ENCODE measurements at places on chromosomes 1 and 21.

- no peak for DNase-seq
These were observed 25.8 kb upstream of the EVA1B start for GRCh38 chr1:36349241-36349671.

DNA sequence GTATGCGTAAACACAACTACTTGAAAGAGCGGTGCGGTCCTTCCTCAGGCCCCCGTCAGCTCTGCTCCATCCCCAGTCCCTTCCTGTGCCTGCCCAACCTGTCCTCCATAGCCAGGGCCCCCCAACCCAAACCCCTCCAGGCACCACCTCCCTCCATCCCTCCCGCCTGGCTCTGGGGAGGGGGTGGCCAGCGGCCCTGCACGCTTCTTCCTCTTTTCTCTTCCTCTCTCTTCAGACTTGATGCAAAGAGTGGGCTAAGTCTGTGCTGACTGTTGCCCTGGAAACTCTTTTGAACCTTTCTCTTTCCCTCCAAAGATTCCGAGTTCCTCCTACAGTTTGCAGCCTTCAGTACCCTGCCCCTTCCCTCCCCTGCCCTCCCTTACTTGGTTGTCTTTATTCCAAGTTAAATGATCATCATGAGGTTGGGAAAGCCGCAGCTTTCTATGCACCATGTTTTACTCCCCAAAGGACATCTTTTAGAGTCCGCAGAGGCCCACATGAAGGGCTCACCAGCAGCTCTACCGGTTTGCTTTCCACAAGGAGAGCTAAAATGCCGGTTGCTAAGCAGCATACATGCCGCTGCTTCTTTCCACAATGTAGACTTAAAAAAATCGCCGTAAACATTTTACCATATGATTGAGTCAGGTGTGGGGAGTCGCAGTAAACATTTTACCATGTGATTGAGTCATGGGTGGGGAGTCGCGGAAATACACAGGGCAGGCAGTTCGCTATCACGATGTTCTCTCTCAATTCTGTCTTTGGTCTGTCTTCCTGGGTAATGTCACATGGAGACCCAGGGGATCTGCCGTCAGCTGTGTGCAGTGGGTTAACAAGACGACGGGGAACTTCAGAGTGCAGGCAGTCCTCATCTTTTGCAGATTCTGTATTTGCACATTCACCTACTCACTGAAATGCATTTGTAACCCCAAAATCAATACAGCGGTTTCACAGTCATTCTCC lies 525.3 kb downstream of the KIF26B start:
- DNase-seq: no peak

DNA sequence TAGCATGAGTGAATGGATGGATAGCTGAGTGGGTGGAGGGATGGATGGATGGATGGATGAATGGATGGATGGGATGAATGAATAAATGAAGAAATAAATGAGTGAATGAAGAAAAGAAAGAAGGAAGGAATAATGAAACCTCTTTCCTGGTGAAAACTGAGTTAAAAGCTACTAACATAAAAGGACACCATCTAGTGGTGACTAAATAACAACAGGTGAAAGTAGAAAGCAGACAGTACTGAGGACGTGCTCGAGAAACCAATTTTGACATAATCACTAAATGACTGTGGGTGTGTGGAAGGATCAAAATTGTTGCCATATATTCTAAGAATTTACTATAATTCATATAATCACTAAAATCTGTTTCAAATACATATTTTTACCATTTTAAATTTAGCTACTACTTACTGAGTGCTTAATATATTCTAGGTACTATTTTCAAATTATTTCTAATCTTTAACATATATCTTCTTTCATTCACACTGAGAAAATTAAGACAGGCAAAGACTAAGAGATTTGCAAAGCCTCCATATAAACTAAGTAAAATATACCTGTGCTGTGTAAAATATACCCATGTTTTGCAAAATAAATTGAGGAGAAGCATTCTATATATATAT lies 522.9 kb downstream of the LRRIQ3 start:
- DNase-seq: no peak

DNA sequence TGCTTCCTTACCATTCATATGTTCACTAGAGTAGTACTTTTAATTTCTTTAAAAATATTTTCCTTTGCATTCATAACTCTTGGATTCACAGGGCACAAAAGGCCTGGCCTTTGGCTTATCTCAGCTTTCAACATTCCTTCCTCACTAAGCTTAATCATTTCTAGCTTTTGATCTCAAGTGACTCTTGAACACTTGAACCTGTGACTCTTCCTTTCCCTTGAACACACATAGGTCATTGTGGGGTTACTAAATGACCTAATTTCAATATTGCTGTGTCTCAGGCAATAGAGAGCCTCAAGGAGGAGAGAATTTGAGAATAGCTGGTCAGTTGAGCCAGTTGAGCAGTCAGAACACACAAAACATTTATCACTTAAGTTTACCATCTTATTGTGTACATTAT lies 49.9 kb downstream of the COL11A1 start:
- DNase-seq: no peak

GRCh38 chr1:36765785-36766300 lies 268.5 kb downstream of the GRIK3 start:
- no peak for DNase-seq

- DNase-seq: no peak
These were observed 235.4 kb downstream of the CENPF start for GRCh38 chr1:214838351-214838750.

GRCh38 chr1:163372576-163372975 lies 50.8 kb downstream of the NUF2 start:
- no peak for DNase-seq

DNA sequence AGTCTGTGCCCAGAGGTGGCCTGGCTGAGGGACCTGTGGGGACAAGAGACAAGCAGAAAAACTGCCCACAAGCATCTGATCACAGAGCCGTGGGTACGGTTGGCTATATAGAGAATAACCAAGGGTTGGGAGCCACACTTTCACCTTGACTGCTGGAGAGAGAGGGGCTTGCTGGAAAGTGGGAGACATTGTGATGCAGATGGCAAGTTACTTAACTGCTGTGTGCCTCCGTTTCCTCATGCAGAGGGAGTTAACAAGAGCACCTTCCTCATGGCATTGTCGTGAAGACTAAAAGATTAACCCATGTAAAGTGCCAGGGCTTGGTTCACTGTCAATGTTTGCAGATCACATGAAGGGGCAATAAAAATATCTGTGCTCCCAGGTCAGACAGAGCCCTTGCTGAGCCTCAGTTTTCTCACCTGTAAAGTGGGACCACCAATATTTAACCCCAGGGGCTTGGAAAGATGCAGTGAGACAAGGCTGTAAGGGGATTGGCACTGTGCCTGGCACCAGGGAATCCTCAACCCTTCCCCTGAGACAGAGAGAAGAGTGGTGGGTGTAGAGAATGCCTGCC lies 52.8 kb downstream of the SDC3 start:
- no peak for DNase-seq

- no peak for DNase-seq
These were observed 72.2 kb upstream of the SELENON start for GRCh38 chr1:25727635-25728286.

GRCh38 chr1:41662061-41662764 lies 177.7 kb upstream of the EDN2 start:
- DNase-seq: peak; percentile 59

DNA sequence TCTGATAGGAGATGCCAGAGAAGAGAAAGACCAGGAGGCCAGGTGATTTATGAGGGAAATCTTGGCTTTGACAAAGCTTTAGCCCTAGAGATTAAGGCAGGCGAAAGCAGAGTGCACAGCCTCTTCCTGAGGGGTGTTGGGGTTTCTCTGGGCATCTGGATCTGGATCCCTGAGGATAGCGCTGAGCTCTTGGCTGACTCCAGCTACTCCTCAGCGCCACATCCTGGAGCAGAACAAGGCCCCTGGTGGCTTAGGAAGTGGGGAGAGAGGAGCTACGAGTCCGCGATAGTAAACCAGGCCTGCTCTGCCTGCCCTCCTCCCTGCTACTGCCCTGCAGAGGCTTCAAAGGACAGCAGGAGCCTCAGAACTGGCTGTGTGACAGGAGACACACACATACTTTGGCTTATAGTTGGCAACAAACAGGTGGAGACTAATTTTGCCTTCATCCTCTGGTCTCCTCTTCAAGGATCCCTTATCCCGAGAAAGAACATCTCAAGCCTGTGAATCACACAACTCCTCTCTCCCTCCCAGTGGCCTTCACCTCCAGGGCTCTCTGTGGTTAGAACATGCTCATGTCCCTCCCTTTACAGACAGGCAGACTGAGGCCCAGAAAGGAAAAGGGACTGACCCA lies 66.9 kb downstream of the TRABD2B start:
- no peak for DNase-seq

DNA sequence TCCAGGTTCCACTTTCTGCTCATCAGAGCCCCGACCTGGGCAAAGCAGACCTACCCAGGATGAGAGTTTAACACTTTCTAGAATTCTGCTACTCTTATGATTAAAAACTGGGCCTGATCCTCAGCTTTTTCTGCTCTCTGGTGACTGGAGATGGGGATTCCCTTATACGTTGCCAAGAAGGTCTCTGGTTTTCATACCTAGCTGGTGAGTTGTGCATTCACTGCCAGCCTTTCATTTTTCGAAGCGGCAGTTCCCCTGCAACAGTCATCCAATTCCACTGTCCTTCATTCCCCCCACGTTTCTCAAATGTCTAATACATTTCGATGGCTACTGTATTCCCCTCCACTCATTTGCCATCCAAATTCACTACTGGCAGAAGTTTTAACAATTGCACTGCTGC lies 135.3 kb downstream of the ADSS2 start:
- no peak for DNase-seq

DNA sequence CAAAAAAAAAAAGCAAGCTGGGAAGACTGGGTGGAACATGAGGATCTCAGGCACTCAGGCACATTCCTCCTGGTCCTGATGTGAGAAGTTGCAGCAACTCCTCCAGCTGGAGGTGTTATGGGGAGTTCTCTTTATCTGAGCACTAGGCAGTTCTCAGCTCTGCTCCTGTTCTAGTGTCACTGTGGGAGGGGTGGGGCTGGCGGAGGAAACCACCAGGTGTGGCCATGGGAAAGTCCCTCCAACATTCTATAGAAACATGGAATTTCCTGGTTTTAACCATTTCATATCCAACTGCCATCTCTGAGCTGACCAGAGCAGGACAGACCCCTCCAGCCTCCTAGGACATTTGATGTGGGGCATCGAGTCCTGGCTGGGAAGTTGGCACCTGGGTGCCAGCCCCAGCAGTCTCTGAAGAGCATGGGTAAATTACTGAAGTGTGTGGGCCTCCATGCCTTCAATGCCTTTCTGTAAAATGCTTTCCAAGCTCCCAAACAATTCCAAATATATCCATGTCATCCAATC lies 804 bp upstream of the IKBKE start:
- DNase-seq: no peak

DNA sequence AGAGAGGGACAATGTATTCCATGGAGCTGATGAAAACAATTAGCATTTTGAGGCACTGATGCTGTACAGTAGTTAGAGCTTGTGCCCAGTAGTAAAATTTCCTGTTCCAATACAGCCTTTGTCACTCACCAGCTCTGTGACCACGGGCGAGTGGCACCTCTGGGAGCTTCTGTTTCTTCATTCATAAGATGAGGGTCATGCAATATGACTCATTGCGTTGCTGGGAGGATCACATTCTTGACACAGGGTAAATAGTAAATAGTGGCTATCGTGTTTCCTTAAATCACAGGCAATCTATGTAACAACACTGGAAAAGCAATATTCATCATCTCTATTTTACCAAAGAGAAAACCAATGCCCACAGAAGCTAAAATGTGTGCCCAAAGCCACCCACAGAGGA lies 4.5 kb upstream of the LRRC52 start:
- no peak for DNase-seq

DNA sequence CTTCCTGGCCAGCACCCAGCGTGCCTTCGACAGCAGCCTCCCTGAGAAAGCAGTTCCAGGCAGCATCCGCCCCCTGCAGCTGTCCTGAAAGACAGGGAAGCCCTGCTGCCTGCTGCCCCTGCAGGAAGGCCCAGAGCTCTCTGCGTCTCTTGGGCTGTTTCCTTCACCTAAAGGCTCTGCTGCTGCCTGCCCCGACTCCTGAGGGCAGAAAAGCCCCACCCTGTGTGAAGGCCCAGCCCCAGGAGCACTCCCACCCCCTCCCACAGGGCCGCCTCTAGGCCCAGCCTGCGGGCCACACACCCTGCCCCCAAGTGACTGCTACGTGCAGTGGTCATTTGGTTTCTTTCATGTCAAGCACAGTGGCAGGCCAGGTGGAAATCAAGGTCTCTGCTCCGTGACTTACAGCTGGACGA lies 12.4 kb downstream of the RIPK4 start:
- DNase-seq: no peak

DNA sequence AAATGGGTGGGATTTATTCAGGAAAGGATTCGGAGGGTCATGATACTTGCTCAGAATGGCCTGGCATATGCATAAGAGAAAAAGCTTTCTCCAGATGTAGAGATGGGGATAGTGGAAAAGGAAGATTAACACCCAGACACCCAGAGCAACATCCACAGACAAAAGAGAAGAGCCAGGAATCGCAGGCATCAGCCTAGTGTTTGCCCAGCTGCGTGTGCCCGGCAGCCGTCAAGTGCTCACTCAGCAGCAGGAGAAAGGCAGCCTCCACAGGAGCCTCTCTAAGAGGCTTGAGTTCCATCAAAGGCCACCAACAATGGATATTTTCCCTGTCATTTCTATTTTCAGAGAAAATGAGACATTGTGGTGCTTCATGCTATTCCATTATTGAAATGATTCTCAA lies 54.7 kb downstream of the NTPCR start:
- DNase-seq: no peak

DNA sequence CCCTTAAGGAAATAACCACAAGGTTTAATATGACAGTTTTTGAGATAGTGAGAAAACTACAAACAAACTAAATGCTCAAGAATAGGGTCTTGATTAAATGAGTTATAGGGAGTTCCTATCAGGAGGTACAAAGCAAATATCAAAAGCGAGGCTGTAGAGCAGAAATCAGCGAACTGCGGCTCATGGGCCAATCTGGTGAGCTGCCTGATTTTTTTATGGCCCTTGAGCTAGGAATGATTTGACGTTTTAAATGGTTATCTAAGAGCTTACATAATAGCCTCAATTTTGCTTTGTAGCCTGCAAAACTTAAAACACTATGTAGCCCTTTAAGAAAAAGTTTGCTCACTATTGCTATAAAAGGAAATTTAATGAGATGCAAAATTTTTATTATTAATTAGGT lies 62.2 kb downstream of the XCL2 start:
- DNase-seq: no peak

- DNase-seq: no peak
These were observed 199.4 kb upstream of the CACYBP start for GRCh38 chr1:174800216-174800851.

GRCh38 chr1:215895893-215896292 lies 328.8 kb downstream of the KCTD3 start:
- no peak for DNase-seq
